Stimulated activated CD8-positive, alpha-beta memory T cell treated with anti-CD3 and anti-CD28 coated beads, Interleukin-4, amount 100 ng/mL, for 24 hours (primary cell): ENCODE measurements at places on chromosomes 11 and 22.

DNA sequence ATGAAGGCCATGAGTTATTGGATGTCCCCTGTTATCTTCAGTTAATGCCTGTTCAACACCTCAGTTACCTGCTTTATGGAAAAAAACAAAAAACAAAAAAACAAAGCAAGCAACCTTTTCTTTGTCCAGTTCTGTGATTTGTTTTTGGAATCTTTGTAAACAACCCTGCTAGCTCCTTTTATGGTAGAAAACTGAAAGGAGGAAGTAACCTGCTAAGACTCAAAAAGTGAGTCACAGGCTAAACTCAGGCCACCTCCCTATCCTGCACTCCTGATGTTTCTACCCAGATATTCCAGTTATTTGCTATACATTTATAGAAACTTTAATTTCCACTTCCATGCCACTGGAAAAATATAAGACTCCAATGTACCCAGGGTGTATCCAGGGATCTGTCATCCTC lies 20.6 kb upstream of the TLCD5 start:
- DNase-seq: no peak

GRCh38 chr11:27477243-27477642 lies 4.7 kb upstream of the LGR4 start:
- DNase-seq: no peak

DNA sequence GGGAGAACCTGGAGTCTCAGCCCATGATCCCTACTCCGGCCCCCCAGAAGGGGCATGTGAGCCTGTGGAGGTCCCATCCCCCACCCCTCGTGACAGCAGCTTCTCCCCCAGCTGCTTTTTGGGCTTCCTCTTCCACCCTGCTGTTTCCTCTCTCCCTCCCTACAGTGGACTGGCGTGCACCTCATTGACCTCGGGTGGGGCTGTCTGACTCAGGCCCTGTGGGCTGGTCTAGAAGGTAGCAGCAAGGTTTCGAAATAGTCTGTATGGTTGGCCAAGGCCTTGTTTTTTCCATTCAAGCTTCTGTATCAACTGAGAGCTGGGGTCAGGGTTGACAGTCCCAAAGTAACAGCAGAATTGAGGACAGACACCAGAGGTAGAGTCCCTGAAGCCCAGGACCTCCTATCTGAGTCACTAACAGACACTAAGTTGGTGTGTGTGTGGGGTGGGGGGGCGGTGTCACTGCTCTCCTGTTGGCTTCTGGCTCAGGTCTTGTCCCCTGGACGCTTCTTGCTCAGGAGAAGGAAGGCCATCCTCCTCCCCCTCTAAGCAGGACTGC lies 7.7 kb downstream of the SLC37A2 start:
- DNase-seq: no peak

DNA sequence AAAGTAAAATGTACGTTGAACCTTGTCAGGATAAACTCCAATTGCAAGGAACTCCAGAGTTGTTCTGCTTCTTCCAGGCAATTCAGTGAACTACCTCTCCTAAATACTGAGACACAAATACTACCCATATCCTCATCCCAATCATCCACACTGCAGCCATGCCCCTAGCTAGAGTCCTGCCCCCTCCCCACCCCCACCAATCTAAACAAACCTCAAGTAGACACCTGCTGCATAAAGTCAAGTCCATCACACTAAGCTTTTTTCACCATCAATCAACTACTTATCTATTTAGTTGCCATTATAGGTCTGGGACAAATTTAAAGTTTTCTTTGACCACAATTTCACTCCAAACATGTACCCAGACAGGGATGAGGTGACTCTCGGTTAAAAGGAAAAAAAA lies 93.2 kb upstream of the APOA1 start:
- DNase-seq: no peak

DNA sequence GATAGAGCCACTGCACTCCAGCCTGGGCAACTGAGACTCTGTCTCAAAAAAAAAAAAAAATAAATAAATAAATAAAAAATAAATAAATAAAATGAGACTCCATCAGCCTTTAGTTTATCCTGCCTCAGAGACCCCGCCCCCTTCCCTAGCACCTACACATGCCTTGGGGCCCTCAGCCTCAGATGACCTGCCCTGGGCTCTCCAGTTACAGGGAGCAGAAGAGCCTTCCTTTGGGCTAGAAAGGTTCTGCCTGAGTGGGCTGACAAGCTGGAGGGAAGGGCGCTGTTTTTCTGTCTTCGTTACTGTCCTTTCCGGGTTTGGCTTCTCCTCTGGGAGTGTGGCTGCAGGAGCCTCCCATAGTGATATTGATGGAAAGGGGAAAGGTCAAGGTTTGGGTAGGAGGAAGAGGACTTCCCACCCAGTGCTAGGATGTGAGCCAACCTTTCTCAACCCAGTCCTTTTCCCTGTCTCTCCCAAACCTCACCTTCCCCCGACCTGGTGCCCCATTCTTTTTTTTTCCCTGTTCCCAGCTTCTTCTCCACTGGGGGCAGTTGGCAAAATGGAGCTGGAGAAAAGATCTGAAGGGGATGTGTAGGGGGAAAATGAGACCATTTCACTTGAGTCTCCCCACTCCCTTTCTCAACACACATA lies 1.5 kb upstream of the SF3B2 start:
- DNase-seq: no peak

- no peak for DNase-seq
These were observed 388.1 kb upstream of the B3GAT1 start for GRCh38 chr11:134800130-134800529.

DNA sequence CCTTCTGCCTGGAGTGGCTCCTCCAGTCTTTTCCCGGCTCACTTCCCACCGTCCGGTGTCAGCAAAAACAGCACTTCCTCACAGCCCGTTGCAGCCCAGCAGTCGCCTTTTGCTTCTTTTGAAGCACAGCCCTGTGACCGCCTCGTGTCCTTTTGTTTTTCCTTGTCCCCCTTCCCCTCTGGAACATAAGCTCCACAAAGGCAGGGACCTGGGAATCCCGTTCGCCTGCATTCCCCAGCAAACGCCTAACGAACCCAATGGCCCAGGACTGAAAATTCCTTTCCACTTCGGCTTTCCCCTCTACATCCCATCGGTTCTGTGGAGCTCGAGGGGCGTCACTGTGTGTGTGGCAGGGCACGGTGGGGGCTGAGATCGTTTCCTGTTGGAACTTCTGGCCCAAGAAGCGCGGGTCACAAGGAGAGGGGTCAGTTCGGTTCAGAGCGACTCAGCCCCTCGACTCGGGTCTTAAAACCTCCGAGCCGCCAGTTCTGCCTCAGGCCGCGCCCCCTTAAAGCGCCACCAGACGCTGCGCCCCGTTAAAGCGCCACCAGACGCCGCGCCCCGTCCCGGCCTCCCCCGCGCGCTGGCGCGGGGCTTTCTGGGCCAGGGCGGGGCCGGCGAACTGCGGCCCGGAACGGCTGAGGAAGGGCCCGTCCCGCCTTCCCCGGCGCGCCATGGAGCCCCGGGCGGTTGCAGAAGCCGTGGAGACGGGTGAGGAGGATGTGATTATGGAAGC lies 841 bp downstream of the RIC8A start:
- DNase-seq: peak; percentile 73

GRCh38 chr11:26757995-26758394 lies 36.1 kb upstream of the SLC5A12 start:
- no peak for DNase-seq

- DNase-seq: peak; percentile 16
These were observed 13.4 kb downstream of the VWCE start for GRCh38 chr11:61281581-61282250.
